ENCODE measurements at places on chromosomes 1 and 21.

DNA sequence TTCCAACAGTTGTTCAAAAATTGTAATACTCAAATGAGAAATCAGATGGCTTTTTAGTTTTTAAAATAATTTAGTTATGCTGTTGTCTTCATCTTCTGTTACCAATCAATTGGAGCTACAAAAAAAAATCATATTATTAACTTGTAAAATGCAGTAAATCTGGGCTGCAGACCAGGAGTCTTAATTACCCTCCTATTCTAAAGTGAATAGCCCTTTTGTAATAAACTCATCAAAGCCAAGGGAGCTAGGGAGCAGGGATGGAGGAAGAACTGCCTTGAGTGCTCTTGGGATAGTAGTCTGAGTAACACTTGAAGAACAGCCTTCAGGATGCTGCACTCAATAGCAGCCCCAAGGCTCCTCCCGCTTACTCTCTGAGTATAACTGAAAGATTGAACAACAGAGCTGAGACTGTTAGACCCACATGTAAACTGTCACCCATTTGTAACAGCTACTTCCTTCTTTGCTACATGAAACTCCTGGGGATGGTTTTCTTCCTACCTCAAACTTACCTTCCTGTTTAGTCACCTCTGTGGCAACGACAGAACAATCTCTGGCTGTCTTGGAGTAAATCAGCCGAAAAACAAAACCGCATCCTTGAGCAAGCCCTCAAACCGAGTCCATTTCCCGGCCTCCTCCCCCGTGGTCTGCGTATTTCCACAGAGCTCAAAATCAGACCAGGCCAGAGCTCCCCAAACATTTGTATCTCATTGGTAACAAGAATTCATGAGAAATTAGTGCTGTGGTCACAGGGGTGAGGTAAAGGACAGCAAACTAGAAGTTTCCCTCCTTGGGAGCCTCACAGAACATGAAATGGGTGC, 55.9 kb downstream of the CD58 start:
- DNase-seq = peak; percentile 98

DNA sequence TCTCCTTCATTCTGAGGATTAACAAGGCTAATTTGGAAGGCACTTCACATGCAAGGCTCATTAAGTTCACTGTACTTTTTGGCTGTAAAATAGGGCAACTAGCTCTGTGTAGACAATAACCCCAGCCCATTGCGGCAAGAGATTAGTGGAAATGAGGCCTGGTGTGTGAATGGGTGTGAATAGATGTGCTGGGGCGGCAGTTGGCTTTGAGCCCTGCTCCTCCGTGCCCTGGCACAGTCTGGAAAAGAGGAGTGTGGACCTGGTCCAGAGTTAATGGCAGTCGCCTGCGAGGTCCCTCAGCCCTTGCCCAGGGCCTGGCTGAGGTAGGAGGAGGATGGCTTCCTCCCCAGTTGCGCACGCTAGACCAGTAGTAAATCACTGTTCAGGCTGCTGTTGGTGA, 4.8 kb downstream of the KISS1 start:
- no peak for DNase-seq

DNA sequence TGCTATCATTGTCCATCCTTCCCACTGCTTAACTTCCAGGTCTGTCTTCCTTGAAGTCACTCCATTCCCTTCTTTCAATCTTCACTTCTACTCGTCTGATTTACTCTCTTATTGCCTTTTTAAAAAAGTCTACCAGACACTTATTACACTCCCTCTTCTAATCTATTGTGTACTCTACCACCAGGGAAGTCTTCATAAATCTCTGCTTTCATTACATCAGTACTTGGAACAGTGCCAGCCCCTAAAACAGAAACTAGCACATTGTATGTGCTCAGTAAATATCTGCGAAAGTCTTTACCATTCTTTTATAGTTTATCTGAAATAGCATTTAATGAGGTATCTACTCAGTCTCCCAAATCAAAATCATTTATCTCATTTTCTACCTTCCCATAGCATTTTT, 236.4 kb downstream of the USH2A start:
- no peak for DNase-seq

DNA sequence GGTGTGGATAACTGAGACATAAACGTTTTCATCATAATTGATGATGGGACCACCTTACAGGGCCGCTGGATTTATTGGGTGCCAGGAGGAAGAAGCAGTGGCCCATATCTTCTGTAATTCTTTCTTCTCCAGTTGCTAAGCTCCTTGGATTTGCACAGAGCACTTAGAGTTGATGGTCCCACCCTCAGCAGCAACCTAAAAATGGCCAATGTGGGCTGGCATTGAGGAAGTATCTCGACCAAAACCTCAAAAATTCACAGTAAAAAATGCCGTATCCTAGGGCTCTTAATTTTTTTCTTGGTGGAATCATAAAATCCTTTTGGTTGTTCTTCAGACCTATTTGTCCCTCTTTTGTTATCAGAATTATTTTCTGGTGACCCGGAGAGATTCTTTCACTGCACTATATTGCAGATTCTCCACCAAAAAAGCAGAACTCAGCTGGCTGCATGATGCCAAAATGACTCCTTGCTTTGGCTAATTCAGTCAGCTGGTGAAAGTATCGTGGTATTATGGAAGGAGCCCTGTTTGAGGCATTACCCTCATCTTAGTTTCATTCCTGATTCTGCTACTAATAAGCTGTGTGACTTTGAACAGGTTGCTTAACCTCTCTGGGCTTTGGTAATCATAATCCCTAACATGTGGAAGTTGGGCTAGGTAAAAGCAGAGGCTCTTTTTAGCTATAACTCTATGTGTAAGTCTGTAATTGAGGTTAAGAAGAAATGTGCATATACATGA, 27.6 kb downstream of the KIRREL1 start:
- DNase-seq = no peak

- no peak for DNase-seq
Measured at GRCh38 chr1:162696286-162696862, 64.1 kb downstream of the DDR2 start.

- DNase-seq = no peak
Measured at GRCh38 chr1:84412316-84412942, 14.1 kb downstream of the DNASE2B start.

GRCh38 chr1:201606096-201606495, 67.2 kb downstream of the NAV1 start:
- DNase-seq = no peak

GRCh38 chr1:89820422-89821321, at the start of gene LRRC8D:
Gene LRRC8D, plus strand, starts transcription at chr1:89821032. Its CDS starts 112,037 bp downstream, at chr1:89933069.
- DNase-seq = no peak

GRCh38 chr1:205978676-205979075, 24.5 kb downstream of the RAB7B start:
- no peak for DNase-seq

GRCh38 chr1:180244840-180245239, 14.8 kb downstream of the LHX4 start:
- no peak for DNase-seq

GRCh38 chr1:40753142-40753882, 30.3 kb upstream of the KCNQ4 start:
- DNase-seq = no peak

DNA sequence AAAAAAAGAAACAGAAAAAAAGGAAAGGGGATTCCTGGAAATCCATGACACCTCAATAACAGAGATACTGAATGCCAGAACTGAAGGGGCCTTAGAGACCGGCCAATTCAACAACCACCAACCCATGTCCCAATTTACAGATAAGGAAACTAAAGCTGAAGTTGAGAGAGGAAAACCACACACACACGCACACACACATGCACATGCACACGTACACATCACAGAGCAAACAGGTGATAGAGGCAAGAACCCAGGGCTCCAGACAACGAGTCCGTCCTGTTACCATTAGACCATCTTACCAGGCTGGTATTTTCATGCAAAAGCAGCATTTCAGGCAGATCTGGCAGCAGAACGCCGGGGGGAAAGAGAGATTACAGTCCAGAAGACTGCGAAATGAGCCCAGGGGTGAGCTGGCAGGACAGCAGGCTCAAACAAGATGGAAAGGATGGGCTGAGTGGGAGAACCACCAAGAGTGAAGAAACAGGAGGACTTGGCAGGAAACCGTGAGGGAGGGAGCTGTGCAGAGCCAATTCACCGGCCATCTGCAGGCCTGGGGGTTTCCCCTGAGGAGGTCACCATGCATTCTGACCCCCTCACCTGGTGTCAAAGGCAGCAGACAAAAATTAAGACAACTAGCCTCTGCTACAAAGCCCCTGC, 43.5 kb downstream of the PAFAH2 start:
- DNase-seq = no peak

GRCh38 chr1:175713381-175713780, 30.0 kb downstream of the TNR start:
- DNase-seq = no peak

GRCh38 chr1:233629305-233629935, 15.5 kb downstream of the KCNK1 start:
- no peak for DNase-seq

- no peak for DNase-seq
Measured at GRCh38 chr1:232956081-232956480, 5.7 kb downstream of the NTPCR start.

GRCh38 chr1:165403835-165404482, 41.0 kb downstream of the RXRG start:
- DNase-seq = no peak

- DNase-seq = no peak
Measured at GRCh38 chr1:109716570-109717090, 4.6 kb downstream of the GSTM5 start.

DNA sequence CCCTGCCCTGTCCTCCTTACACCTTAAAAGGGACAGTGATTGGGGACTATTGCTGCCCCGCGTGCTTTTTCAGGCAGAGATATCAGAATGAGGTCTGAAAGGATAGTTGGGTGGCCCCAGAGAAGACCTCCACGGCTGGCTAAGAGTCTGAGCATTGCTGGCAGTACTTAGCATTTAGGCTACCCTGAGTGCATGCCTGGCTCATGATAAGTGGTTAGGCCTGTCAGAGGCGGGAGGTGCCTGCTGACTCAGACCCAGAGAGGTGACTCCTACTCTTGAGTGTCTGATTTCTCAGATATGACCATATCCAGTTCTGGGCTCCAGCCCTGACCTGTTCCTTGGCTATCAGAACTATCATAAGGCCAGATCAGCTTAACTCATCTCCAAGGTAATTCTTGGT, 213.7 kb downstream of the PBX1 start:
- no peak for DNase-seq

DNA sequence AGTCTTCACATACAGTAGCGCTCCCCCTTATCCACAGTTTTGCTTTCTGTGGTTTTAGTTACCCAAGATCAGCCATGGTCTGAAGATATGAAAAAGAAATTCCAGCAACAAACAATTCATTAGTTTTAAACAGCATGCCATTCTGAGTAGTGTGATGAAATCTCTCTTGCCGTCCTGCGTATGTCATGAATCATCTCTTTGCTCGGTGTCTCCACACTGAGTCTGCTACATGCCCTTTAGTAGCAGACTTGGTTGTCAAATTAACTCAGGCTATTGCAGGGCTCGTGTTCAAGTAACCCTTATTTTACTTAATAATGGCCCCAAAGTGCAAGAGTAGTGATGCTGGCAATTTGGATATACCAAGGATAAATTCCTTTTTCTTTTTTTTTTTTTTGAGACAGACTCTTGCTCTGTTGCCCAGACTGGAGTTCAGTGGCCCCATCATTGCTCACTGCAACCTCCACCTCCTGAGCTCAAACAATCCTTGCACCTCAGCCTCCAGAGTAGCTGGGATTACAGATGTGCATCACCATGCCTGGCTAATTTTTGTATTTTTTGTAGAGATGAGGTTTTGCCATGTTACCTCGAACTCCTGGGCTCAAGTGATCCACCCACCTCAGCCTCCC, 22.6 kb downstream of the PHACTR4 start:
- no peak for DNase-seq

- DNase-seq = no peak
Measured at GRCh38 chr1:245000872-245001188, 136.5 kb upstream of the HNRNPU start.

DNA sequence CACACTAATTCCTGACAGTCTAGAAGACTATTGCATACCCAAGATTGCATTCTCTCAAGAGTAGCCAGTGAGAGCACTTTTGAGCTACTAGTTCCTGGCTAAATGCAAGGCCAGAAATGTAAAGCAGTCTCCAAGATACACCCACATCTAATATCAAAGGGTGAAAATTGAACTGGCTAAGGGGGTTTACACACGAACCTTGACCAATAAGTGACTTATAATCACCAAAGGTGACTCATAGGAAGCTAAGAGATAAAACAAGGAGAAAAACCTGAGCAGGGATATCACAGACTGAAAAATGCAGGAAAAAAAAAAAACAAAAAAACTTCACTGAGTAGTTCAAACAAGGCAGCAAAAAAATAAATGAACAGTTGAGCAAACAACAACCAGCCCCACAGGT, 172.2 kb upstream of the RRP15 start:
- no peak for DNase-seq

- no peak for DNase-seq
Measured at GRCh38 chr1:6410248-6410893, 9.3 kb downstream of the HES2 start.

DNA sequence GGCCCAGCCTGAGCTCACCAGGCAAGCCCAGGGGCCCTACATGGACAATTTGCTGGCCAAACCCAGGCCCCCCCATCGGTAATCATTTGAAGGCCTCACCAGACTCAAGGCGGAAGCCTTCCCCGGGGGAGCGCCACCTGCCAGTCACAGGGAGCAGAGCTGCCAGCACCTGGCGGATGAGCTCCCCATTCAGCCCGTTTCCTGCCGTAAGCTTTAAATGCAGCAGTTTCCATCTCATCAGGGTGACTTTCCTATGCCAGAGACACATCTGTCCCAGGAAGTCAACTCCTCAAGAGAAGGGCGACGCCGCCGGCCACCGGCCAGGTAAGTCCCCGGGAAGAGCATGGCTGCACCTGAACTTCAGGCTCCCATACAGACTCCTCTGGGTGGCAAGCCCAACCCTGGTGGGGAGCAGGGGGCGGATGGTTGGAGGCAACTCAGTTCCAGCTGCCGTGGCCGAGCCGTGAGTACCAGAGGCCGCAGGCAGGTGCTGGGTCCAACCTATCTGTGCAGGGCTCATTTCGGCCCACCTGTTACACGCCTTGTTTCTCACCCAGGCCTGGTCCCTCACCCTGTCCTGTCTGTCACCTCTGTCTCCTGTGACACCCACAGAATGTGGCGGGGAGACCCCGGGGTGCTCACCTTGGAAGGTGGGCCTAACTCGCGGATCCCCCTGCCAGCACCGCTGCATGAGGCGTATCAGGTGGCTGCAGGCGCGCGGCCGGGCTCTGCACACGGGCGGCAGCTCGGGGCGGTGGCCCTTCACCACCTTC, 20.7 kb downstream of the RIPK4 start:
- no peak for DNase-seq

GRCh38 chr1:218674280-218674773, 329.2 kb downstream of the TGFB2 start:
- DNase-seq = no peak

GRCh38 chr1:41840592-41841246, 78.0 kb downstream of the HIVEP3 start:
- no peak for DNase-seq

DNA sequence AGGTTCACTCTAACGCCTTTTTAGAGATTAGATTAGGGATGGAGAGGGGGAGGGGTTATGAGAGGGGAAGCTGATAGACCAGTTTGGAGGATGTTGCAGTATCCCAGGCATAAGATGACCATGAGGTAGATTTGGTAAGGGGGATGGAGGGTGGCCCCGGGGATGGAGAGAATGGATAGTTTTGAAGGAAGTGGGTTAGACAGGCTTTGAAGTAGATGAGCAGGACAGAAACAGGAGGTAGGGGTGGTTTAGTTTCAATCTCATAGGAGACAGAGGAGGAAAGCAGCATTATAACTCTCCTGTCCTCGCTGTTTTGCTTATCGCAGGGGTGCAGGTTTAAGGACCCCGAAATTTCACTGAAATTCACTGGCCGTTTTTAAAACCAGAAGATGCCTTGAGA, 11.8 kb downstream of the UBIAD1 start:
- no peak for DNase-seq

- no peak for DNase-seq
Measured at GRCh38 chr1:226827458-226827857, 43.0 kb upstream of the PSEN2 start.

Measured in SIG-M5 (cell line).